ENCODE measurements at places on chromosomes 12 and 14. TPM values are rescaled to one million over a fixed set of nuclear protein-coding genes. Genes with fewer than 3 reads are reported as not detected.

SLC6A13 gene
- total RNA-seq = 2.8 TPM

GRCh38 chr12:124655698-124656516 is 88.5 kb upstream of the NCOR2 start:
- peak; percentile 93 for DNase-seq

CFAP251 gene
- total RNA-seq = 0.91 TPM

DLGAP5 gene
- 0.89 TPM for total RNA-seq

PFDN5 gene
- 355 TPM for total RNA-seq

DNA sequence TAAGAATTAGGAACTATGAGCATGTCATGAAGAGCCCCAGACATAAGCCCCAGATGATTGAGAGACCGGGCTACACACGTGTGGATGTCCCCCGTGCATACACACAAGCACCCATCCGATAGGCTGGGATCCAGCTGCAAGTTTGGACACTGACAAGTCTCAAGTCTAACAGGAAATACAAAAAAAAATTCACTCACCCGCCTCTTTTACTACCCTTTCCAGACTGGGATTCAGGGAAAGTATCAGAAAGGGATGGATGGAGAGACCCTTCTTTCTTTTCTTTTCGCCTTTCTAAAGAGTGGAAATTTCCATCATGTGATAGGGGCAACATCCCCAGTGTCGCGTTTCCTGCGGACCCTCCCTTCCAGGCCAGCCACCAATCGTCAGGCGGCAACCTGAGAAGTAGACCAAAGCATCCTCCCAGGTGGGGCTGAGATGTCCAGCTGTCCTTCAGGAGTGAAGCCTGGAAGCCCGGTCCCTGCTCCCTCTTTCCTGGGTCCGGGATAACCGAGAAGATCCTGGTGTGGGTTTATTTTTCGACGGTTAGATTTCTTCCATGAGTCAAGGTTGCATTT is 6.4 kb upstream of the SLC38A4 start:
- no peak for DNase-seq

DNA sequence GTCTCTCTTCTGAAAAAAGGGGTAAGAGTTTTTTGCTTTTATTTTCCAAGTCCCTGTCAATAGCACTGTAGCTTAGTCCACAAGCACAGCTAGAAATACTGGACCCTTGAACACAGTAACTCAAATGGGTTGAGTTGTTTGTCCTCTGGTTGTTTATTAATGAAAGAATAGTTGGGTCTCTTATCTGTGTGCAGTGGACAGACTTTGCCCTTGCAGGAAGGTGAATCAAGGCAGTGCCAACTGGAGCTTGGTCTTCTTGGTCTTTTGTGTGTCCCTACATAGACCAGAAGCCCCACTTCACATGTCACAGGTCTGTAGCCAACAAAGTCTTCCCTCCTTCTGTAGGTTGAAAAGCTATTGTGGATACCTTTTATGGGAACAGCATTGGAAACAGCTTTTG is 322.0 kb downstream of the AACS start:
- no peak for DNase-seq

DNA sequence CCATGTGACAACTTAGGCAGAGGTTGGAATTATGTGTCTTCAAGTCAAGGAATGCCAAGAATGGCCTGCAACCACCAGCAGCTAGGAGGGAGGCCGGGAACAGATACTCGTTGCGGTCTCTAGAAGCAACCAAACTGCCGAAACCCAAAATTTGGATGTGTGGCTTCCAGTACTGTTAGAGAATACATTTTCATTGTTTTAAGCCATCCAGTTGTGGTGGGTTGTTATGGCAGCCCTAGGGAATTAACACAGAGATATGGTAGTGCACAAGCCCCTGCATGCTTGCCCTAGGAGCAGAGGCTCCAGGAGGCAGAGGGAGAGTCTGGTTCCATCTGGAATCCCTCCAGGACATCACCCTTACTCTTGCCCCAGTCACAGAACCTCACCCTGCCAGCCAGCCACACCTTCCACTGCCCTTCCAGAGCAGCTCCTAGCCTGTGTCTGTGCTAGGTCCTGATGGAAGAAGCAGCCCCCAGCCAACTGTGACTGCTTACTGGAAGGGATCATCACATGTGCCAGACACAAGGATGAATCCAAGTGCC is 19.5 kb downstream of the PITPNM2 start:
- peak; percentile 33 for DNase-seq

DNA sequence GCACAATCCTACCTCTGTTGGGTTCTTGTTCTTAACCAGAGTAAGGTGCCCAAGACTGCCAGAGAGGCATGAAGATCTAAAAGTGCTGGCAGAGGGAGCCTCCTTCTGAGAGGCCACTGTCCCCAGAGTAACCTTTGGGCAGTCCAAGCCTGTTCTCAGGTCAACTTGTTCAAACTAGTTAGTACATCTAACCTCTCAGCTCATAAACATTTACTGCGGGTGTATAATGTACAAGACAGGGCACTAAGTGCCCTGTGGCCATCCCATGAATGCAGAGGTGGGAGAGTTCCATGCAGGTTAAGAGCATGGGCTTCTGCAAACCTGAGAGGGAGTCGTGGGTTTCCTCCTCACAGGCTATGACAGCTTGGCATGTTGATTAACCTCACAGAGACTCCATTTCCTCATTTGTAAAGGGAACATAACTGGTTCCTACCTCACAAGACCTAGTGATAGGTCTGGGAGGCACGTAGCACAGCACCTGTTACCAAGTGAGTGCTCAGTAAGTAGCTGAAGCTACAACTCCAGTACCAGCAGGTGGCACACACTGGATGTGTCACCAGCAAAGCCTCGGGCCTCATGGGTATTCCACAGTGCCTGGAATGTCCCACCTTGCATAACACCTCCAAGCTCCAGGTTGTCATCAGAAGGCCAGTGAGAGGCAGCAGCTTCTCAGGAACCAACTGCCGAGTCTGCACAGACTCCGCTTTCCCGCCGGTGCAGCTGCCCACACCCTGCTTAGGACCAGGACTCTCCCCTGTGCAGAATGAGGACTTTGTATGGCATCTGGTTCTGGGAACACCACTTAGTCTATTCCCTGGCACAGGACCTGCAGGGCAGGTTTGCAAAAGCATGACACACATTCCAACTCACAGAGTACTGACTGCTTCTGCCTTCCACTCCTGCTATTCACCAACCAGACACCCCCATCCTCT is 4.4 kb downstream of the VDR start:
- DNase-seq = no peak

- peak; percentile 62 for DNase-seq
Measured at GRCh38 chr12:46110223-46110611, 119.8 kb upstream of the SCAF11 start.

GRCh38 chr12:122454739-122455138 is 32.3 kb upstream of the CLIP1 start:
- no peak for DNase-seq

NEUROD4 gene
- total RNA-seq = not detected

DNA sequence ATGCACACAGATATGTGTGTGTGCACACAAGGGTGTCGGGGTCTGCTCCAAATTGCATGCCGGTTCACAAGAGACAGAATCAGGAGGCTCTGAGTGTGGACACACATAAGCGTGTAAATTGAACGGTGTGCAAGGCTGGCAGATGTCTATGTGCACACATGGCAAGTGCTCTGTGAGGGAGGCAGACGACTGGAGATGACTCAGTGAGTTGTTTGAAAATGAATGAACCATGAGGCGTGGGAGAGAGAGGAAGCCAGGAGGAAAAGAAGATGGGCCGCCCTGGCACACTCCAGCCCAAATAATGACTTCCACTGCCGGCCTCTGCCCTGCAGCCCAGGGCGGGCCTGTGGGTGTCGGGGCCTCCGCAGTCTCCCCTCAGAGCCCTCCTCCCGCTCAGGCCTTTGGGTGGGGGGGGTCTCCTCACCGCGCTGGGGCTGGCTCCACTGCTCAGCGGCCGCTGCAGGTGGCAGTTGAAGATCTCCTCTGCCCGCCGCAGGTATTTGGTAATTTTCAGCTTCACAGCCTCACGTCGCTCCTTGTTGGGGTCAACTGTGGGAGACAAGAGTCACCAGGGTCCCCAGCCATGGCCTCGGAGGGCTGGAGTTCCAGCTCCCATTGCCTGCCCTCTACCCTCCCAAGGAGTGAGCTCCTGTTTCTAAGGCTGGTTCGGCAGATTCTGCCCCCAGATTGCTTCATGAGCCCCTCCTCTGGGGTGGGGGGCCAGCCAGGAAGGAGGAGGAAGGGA is 3.5 kb downstream of the RPS6KL1 start:
- no peak for DNase-seq

DNA sequence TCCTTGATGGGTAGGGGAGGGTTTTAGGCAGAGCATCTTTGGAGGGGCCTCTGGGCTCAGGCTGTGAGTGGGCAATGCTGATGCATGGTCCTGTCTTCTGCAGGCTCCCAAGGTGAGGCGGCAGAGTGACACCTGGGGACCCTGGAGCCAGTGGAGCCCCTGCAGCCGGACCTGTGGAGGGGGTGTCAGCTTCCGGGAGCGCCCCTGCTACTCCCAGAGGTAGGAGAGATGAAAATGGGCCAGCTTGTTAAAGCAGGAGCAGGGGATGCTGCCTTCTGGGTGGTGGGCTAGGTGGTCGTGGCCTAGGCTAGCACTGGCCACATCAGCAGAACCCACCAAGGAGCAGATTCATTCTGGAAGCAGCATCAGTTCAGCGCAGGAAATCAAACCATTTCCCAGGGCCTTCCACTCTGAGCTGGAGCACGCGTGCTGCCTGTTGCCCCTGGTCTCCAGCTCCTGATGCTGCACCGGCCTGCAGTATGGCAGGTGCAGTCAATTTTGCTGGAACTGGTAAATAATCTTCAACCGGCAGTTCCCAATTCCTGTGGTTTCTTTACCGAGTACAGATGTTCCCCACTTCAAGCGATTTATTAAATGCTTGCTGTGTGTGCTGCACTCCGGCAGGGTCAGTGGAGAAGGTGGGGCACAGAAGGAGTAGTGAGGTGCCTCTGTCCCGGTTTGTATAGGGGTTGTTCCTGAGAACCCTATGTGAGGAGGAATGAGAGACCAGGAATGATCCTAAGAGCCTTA is 7.4 kb downstream of the PAPLN start:
- peak; percentile 28 for DNase-seq

DNA sequence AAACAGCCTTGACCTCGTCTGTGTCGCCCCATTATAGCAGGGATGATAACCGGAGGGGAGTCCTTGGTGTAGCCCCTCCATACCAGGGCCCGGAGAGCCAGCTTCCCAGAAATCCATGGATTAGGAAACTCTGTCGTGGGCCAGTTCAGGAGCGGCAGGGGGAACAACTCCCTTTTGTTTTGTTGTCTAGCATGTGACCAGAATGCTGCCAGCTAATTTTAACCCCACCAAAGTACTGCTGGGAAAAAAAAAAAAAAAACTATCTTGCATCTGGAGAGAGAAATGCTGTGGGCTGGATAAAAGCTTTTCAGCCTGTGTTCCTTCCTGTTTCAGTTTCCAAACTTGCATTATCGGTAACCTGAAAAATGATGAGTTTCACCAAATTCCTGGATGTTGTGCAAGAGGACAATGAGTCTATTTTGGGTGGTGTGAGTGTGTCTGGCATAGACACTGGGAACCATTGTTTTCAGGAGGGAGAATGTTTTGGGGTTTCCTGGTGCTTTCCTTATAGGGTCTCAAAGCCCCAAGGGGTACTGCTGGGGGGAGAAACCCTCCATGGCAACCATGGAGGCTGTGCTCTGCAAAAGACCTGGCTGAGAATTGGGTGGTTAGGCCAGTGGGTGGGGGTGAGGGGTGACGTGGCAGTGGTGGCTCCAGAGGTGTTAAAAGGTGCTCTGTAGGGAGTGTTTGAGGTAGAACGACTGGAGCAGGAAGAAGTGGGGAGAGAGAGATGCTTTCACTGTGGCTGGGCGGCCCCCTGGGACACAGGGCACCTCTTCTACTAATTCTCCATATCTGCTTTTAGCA is 14.9 kb upstream of the IRF2BPL start:
- DNase-seq = peak; percentile 80

DNA sequence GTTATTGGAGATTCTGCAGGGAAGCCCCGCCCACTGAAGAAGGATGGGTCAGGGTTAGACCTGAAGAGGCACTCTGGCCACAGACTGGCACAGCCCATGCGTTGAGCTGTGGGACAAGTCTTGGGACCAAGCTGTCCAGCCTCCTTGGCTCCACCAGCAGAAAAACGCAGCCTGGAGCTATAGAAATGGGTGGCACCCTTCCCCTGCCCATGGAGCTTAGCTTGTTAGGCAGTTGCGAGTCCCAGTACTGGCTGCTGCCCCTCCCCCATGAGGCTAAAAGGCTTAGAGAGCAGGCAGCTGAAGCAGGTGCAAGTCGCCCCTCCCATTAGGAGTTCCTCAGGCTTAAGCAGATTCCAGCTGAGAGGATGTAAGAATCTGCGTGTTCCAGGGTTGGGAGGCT is 1124.0 kb upstream of the TMEM132C start:
- DNase-seq = no peak

DNA sequence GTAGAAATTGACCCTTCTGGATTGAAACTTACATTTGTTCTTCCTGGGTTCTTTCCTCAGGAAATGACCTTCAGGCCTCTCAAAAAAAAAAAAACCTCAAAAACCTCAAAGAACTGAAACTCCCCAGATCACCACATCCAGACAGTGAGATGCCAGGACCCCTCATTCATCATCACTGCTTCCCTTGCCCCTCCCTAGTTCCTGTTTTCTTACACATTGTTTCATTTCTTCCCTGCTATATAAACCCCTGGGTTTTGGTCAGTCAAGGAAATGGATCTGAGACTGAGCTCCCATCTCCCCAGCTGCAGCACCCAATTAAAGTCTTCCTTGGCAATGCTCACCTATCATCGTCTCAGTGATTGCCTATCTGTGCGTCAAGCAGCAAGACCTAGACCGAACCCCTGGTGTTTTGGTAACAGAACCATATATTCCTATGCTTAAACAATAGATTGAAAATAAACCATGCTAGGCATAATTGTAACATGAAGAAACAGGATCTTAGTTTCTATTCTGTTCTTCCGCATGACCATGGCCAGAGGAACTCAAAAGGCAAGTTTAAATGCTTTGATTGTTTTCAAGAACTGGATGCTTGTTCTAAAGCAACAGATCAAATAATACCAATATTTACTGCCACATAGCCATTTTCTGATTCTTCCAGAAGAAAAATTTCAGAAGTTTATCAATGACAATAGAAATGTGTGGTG is 108.0 kb upstream of the MAX start:
- no peak for DNase-seq

DNA sequence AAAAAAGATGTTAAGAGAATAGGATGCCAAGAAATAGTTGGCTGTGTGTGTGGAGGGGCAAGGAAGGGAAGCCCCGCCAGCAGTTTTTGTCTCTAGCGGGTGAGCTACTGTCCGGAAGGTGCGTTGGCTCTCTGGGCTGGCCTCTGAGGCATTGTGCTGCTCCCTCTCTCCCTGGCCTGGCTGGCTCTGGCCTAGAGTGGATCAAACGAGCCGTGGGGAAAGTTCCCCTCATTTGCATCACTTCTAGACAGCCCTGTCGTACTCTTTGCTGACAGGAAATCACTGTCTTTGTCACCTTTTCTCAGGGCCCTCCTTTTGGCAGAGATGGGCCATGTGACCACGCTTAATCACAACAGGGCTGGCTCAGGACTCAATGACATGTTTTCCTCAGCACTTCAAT is 236.1 kb upstream of the NPAS3 start:
- DNase-seq = peak; percentile 67

- peak; percentile 71 for DNase-seq
Measured at GRCh38 chr14:67943947-67944346, 124.4 kb downstream of the RAD51B start.

RNU6-8 gene
- total RNA-seq = not detected

All from right cardiac atrium (tissue), 5 donors.